ENCODE measurements at places on chromosomes 4 and X.

GRCh38 chr4:185332575-185333464 lies 62.9 kb downstream of the LRP2BP start:
- DNase-seq, result no peak

- no peak for DNase-seq
Observed at GRCh38 chr4:70629469-70630090, 1.0 kb downstream of the ENAM start.

GRCh38 chr4:168138143-168138542 lies 45.8 kb downstream of the ANXA10 start:
- peak; percentile 66 for DNase-seq

DNA sequence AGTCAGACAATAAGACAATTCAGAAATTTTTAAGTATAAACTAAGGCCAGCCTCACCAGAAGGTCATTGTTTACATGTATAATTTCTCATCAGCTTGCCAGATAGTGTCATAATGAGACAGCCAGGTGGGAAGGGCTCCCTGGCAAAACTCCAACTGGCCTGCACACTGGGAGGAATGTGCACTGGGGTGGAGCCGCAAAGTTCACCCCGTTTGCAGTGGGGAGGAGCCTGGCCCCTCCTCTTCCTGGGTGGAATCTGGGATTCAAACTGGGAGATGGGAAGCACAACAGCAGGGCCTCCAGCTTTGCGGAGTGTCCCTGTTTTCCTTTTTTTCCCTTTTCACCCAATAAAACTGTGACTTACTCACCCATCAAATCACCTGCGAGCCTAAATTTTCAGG lies 329.9 kb downstream of the SMARCA1 start:
- DNase-seq, result peak; percentile 0

DNA sequence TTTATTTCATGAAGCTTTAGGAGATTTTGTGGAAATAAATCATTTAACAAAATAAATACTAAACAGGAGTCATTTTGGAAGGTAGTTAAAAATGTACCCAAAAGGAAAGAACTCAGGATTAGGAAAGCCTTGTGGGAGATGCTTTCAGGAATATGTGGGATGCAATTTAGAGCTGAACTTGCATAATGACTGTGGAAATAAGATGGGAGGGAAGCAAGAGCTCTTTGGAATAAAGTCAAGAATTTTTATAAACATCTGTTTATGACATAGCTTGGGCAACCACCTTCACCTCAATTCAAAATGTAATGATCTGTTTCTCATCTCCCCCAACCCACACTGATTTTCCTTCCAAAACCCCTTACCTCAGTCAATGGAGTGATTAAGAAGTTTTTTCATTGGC lies 623.8 kb downstream of the FAT4 start:
- DNase-seq, result no peak

DNA sequence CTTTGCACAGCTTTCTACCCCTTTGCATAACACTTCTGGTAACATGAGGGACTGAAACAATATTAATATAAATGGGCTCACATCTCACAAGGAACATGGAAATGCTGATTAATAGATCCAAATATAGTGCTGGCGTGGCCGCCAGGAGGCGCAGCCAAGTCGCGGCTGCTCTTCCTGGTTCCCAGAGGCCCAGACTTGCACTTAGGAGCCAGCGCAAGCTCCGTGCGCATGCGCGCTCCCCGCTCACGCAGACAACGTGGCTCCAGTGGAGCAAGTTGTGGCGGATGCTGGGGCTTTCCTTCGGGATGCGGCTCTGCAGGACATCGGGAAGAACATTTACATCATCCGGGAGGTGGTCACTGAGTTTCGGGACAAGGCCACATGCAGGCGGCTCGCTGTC lies 318.3 kb upstream of the SLC7A11 start:
- no peak for DNase-seq

DNA sequence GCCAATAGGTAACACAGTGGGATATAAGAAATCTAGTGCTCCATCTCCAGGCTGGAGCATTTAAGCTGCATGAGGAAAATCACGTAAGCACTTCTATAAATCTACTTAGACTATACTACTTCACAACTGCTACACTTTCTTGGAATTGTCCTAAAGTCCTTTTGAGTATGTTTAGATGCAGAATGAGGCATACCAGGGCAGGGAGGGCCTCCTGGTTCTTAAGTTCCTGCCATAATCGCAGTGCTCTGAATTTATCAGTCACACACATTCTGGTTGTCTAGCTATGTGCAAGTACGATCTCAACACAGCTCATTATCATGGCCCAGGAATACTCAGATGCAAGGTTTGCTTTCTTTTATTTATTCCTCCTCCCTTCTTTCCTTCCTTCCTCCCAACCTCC lies 130.3 kb downstream of the GUCY2F start:
- DNase-seq, result no peak

- no peak for DNase-seq
Observed at GRCh38 chrX:130413415-130413814, 11.6 kb downstream of the RBMX2 start.

GRCh38 chr4:158315706-158316105 lies 105.4 kb downstream of the TMEM144 start:
- DNase-seq, result no peak

DNA sequence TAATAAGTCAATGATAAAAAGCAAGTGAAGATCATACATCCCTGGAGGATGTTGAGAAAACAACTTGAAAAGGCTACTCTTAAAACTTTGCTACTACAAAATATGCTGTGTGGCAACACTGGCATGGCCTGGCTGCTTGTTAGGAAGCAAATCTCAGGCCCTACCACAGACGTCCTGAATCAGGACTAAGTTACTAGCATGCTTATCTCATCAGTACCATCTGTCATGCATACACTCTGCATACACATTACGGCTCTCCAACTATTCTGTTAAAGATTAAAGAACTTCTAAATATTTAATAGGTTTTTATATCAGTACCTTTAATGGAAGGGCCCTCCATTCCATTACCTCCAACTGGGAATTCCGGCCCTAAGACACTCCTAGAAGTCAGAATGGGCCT lies 8.2 kb downstream of the PAPSS1 start:
- DNase-seq, result no peak

DNA sequence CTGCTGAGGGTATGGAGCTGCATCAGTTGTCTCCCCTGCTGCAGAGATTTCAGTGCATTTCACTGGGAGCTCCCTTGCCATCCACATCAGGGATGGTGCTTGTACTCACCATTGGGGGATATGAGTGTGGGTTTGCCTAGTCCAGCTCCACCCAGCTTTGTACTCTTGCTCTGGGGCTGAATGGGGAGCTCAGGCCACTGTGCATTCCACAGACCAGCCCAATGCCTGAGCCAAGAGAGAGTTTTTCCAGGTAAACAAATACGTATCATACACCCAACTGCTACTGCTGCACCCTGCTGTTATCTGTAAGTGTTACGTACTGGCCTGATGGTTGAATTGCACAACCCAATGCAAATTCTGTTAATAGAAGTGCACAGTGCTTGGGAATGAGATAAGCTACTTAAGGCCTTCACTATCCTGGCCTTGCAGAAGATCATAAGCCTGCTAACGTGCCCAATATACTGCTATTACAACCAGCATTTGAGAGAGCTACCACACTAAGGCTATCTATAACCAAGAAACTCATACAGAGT lies 205.0 kb upstream of the DMD start:
- no peak for DNase-seq

DNA sequence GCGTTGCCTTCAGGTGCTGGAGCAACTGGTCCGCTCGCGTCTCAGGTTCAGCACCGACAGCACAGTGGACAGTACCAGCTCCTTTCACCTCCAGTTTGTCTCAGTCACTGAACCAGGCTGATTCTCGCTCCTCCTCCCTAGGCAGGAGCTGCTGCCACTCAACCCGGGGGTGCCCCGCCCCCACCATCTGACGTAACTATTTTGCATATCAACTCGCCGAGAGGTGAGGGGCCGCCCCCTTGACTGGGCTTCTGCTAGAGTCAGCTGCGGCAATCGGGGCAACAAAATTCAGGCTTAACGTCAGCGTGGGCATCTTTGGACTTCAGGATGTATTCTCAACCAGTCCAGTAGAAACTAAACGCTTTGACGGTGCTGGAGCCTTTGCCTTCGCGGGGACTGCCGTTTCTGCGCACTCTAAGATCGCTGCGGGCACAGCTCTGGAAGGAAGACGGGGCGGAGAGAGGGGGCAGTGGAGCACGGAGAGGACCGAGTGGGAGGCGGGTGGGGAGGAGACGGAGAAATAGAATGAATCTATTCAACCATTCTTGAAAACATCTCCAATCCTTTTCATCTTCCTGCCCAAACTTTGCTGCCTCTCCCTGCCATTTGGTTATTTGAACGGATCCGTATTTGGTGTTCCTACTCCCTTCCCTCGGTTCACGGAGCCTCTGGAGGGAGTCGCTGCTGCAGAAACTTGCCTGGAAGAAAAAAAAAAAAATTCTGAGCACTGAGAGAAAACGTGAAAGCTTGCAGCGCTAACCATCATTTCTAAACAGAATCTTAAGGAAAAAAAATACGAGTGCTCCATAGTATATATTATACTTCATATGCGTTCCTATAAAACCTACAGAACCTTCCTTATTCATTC lies at the start of gene FSTL5:
FSTL5 (minus strand) TSS at position 109 of the 868 bp plus-strand sequence. CDS start 52,604 bp downstream, outside the sequence.
- peak; percentile 83 for DNase-seq

GRCh38 chr4:24858026-24858425 lies 54.8 kb downstream of the CCDC149 start:
- peak; percentile 75 for DNase-seq

- no peak for DNase-seq
Observed at GRCh38 chr4:993111-994029, at the start of gene SLC26A1. SLC26A1 (minus strand) TSS chr4:993404; CDS start chr4:991703, 1,701 bp downstream.

GRCh38 chr4:13558881-13559280 lies 14.6 kb upstream of the NKX3-2 start:
- DNase-seq, result peak; percentile 5

- DNase-seq, result no peak
Observed at GRCh38 chr4:134885436-134885835, 683.8 kb upstream of the PABPC4L start.

DNA sequence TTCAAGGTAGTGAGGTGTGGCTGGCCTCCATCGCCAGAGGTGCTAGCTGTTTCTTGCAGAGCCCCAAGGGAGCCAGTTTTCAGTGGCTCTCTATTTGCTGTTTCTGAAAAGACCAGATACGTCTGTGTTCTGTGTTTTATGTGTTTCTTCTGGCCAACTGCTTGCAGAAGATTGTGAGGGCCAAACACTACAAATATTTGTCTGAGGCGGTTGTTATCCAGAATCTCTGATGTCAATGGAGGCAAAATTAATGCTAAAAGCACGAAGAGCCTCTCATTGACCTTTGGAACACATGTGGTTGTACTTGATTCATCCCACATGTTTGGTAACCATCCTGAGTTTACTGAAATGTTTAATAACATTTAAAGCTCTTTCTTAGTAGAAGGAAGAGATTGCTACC lies 113.9 kb downstream of the CT47B1 start:
- DNase-seq, result no peak

GRCh38 chrX:16711893-16712547 lies 449 bp downstream of the CTPS2 start:
- DNase-seq, result no peak

DNA sequence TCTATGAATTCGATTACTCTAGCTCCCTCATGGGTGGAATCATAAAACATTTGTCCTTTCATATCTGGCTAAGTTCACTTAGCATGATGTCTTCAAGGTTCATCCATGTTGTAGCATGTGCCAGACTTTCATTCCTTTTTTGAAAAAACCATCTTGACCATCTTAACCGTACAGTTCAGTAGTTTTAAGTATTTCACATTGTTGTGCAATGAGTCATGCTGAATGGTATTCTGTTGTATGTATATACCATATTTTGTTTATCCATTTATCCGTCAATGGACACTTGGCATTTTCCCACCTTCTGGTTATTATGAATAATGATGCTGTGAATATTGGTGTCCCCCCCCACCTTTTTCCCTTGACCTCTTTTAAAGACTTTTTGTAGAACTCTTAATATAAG lies 72.4 kb upstream of the TLR2 start:
- peak; percentile 11 for DNase-seq

- no peak for DNase-seq
Observed at GRCh38 chrX:39752815-39753214, 344.9 kb downstream of the BCOR start.

GRCh38 chr4:118322831-118323502 lies 29.8 kb downstream of the PRSS12 start:
- DNase-seq, result no peak

GRCh38 chr4:186740822-186741221 lies 17.2 kb upstream of the FAT1 start:
- DNase-seq, result no peak

All from A172 (cell line).